ENCODE measurements at places on chromosomes 3 and 15.

- no peak for DNase-seq
These were observed 6.1 kb downstream of the GMPS start for GRCh38 chr3:155876503-155876902.

GRCh38 chr3:55818485-55818884 lies 331.4 kb upstream of the WNT5A start:
- no peak for DNase-seq

GRCh38 chr3:66507423-66508260 lies 6.8 kb upstream of the LRIG1 start:
- DNase-seq: no peak

DNA sequence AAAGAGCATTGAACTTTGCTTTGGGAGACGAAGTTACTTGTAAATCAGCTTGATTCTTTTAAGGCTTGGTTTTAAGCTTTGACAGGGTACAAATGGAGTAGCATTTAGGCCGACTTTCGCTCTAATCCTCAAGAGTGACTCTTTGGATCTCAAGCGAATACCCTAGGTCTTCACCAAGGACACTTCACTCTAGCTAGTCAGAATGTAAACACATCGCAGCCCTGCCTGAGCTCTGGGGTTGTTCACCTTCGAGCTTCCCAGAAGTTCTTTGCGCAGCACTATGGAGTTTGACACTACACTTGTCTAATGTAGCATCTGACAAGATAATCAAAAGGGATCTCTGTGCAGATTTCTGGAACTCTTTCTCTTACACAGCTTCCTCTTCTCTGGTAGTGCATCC lies 22.3 kb downstream of the NRG4 start:
- no peak for DNase-seq

- DNase-seq: no peak
These were observed 84.9 kb downstream of the TBC1D2B start for GRCh38 chr15:77992356-77993222.

DNA sequence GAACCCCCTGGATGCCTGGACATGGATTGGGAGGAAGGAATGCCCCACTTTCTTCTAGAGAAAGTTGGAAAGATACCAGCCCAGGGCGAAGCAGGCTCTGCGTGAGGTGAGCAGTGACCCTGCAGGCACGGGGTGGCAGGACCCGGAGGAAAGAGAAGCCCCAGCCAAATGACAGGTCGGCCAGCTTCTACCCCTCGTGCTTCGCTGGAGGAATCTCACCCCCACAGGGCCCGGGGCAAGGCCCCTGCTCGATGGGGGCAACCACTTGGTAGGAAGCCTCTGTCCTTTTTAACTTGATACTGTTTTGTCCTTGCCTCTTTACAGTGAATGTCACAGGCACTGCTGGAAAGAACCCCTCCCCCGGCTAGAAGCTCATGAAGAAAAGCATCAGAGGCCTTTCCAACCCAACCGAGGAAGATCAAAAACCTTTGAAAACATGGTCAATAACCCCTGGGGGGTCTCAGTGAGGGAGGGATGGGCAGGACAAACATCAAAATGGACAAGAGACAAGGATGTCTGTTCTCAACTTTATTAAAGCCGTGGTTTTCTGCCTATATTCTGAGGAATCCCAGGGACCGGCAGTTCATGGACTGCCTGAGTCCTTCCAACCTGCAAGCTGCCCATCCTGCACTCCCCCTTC lies 54.4 kb downstream of the SH3BP5 start:
- no peak for DNase-seq

DNA sequence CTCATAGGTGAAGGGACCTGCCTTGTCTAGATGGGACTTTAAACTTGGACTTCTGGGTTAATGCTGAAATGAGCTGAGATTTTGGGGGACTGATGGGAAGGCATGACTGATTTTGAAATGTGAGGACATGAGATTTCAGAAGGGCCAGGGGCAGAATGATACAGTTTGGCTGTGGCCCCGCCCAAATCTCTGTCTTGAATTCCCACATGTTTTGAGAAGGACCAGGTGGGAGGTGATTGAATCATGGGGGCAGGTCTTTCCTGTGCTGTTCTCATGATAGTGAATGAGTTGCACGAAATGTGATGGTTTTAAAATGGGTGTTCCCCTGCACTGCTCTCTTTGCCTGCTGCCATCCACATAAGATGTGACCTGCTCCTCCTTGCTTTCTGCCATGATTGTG lies 42.8 kb downstream of the ILDR1 start:
- no peak for DNase-seq

- no peak for DNase-seq
These were observed 127.4 kb downstream of the THRB start for GRCh38 chr3:24367216-24367615.

All from CD4-positive, alpha-beta T cell treated with Interleukin-4 for 4 hours (primary cell).